ENCODE measurements at places on chromosomes 5 and 9.

GRCh38 chr9:87372356-87372851 is 125.3 kb upstream of the DAPK1 start:
- DNase-seq, result no peak

DNA sequence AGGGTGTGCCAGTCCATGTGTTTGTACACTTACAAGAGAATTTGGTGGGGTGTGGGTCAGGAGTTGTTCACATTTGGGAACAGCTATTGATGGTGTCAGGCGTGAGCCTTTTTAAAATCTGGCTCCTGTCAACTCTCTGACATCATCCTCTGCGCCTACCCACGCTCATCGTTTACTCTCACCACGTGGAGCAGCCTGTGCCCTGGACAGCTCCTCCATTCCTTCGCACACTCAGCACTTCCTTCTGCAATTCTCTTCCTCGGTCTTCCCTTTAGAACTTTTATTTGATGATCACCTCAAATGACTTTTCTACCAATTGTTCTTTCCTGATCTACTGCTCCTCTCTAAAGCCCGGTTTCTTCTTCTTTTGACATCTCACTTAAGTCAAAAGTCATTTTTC is 42.1 kb upstream of the GNAQ start:
- DNase-seq, result no peak

DNA sequence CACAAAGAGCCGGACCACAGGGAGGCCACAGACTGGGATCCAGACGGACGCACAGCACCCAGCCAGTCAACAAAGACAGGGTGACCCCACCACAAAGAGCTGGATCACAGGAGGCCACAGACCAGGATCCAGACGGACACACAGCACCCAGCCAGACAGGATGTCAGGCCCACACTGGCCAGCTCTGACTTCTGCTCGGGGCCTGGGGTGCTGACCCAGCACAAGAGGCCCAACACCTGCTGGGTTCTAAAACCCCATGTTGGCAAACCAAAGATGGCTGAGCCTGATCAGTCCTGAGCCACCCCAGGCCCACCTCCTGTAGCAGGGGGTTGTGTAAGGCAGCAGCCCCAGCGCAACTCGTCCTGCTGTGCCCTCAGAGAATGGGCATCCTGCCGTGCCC is 5.2 kb upstream of the DPH7 start:
- no peak for DNase-seq

DNA sequence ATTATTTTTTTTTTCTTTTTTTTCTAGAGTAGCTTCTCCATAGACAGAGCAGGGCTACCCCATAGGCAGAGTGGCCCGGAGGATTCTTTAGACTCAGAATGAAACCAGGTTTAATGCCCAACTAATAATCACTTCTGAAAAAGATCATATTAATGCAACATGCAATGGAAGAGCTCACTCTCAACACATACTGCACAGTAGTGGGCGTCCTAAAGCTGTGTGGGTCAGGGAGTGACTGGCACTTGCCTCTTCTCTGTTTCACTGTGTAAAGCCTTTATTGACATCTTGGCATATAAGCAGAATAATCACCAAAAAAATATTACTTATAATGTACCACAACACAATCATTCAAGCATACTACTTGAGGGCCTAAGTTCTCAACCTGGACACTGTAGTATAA is 11.1 kb downstream of the PWWP2A start:
- no peak for DNase-seq

- DNase-seq, result no peak
Measured at GRCh38 chr5:143161885-143162540, 241.5 kb downstream of the NR3C1 start.

GRCh38 chr9:97638666-97639065 is 5.0 kb downstream of the NCBP1 start:
- DNase-seq, result no peak

DNA sequence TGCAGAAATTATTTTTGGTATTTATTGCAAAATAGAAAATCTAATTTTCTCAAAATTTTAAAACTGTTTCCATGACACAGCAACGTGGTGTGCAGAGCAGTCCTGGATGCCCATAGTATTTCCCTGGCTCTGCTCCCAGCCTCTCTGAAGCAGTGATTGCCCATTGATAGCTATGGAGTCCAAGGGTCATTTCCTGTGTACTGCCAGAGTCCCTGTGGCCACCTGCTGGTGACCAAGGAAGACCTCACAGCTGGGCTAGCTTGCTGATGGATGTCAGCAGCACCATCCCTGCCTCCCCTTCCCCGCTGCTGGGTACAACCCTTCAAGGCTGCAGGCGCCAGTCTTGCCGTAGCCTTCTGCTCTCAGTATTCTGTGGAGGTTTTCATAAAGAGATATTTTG is 184.1 kb downstream of the DIRAS2 start:
- peak; percentile 51 for DNase-seq

- DNase-seq, result no peak
Measured at GRCh38 chr5:16970826-16971225, 34.7 kb upstream of the MYO10 start.

- no peak for DNase-seq
Measured at GRCh38 chr9:16029046-16029615, 476.3 kb downstream of the CCDC171 start.

- DNase-seq, result no peak
Measured at GRCh38 chr9:94672811-94673487, 33.6 kb upstream of the FBP1 start.

- no peak for DNase-seq
Measured at GRCh38 chr9:126844085-126844484, 16.4 kb upstream of the ZBTB34 start.

DNA sequence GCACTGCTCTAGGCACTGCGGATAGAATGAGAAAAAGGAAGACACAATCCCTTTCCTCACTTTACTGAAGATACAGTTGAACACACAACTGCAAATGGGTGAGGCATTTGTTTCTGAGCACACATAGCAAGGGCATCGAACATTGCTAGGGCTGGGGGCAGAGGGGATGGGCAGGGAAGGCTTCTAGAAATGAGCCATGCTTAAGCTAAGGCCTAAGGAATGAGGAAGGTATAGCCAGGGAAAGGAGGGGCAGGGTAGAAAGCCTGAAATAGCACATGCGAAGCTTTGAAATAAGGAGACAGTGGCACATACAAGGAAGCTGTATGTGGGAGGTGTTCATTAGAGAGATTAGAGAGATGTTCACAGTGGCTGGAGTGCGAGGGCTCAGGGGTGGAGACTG is 92.7 kb downstream of the KIF4B start:
- DNase-seq, result no peak

GRCh38 chr5:141855265-141856036 is 22.8 kb downstream of the PCDH1 start:
- peak; percentile 27 for DNase-seq

- no peak for DNase-seq
Measured at GRCh38 chr5:88979244-88979643, 96.3 kb upstream of the MEF2C start.

DNA sequence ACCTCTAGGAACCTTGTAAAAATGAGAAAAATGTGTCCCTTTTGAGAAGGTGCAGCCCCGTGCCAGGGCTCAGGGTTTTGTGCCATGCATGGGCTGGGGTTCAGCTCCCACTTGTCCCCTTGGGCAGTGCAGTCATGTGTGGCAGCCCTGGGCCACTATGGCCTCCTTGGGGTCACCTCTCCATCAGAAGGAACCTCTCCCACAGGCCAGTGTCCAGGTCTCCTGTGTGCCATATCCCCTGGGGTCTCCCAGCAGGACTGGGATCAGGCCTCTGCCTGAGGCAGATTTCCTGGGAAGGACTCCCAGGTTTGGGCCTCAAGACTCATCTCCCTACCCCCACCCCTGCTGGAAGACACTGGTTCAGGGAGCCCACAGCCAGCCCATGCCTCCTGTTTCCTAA is 189.1 kb downstream of the PAX5 start:
- no peak for DNase-seq

- DNase-seq, result no peak
Measured at GRCh38 chr5:54009828-54010227, 300.5 kb downstream of the ARL15 start.

GRCh38 chr5:1466631-1467265 is 21.5 kb upstream of the SLC6A3 start:
- no peak for DNase-seq

GRCh38 chr9:2199999-2200796 is 185.1 kb downstream of the SMARCA2 start:
- no peak for DNase-seq

DNA sequence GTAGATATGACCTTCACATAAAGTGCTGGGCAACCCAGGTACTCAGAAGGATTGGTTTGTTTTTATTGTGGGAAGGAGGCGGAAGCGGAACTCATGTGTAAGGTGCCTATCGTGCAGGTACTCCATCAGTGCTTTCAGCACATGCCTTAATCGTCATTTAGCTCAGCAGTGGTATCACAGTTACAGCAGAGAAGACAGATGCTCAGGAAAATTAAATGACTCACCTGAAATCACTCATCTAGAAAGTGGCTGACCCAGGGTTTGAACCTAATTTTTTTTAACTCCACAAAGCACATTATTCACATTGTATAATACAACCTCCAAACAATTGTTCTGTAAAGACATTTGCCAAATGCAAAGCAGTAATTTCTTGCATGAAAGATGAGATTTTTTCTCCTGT is 2.2 kb downstream of the C5orf46 start:
- DNase-seq, result no peak

DNA sequence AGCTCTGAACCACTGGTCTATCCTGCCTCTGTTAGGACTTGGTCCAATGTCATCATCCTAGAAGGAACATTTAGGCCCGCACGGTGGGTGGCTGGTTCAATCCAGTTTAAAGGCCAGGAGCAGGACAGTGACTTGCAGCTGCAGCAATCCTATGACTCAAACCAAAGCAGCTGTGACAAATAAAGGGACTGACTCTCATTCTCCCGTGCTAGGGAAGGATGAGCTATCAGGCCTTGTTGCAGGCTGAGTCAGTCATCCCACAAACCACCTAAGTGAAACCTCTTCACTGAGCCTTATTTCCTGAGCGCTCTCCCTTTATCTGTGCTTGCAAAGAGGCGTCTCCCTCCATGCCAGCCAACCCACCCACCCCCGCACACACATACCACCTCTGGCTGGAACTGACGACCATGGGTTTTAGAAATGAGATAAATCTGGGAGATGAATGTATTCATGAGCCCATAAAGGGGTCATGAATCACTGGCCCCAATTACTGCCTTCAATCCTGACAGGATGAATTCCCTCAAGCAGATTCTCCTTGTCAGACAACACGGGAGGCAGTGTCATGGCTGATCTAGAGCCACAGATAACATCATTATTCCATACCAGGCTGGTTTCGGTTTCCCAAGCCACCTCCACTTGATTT is 93.4 kb downstream of the KCNIP1 start:
- no peak for DNase-seq

DNA sequence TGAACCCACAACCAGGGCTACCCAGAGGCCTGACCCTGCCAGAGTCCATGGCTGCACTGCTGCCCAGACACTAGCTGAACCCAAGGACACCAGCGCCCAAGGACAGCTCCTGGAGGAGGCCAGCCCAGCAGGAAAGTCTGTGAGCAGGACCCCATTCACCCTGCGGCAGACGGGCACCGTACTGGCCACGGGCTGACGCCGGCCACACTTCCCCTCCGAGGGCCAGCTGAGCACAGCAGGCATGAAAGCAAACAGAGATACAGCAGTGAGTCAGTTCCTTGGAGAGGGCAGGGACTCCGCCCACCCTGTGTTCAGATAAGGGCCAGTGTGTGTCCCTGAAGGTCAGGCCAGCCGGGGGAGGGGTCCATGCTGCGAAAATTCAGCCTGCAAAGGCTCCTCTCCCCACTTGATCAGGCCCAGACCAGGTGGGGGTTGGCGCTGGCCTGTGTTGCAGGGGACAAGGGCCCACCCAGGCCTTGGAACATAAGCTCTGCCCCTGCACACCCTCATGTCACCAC is 3.2 kb downstream of the RNF208 start:
- no peak for DNase-seq

DNA sequence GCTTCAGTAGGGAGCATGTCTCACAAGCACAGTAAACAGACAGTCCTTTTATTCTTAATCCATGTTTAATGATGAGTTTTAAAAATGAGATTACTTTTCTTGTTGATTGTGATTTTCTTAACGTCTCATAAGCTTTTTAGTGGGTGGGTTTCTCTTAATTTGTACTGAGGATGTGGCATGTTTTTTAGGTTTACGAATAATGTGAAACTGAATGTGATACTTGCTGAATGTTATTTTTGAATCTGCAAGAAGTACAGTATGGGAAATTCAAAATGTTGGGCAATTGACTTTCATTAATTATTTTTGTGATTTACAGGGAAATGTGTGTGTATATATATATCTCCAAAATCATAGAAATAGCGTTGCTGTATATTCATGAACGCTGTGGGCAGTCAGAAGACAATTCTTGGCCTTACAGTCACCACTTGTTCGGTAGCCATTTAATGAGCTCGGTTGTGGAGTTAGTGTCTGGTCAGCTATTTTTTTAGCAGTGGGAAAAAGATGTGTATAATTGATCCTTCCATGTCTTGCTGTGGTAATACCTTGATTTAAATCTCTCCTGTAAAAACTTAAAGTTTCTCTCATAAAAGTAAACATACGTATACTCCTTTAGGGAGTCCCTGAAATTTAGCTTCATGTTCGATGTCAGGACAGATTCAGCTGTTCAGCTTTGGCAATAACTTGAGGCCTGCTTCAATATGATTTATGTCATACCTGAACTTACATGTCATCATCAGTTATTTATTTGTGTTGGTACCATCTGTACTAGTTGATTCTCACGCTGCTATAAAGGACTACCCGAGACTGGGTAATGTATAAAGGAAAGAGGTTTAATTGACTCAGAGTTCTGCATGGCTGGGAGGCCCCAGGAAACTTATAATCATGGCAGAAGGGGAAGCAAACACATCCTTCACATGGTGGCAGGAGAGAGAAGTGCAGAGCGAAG is 15.0 kb downstream of the ICE1 start:
- no peak for DNase-seq

GRCh38 chr5:173851595-173852243 is 36.4 kb upstream of the CPEB4 start:
- no peak for DNase-seq

DNA sequence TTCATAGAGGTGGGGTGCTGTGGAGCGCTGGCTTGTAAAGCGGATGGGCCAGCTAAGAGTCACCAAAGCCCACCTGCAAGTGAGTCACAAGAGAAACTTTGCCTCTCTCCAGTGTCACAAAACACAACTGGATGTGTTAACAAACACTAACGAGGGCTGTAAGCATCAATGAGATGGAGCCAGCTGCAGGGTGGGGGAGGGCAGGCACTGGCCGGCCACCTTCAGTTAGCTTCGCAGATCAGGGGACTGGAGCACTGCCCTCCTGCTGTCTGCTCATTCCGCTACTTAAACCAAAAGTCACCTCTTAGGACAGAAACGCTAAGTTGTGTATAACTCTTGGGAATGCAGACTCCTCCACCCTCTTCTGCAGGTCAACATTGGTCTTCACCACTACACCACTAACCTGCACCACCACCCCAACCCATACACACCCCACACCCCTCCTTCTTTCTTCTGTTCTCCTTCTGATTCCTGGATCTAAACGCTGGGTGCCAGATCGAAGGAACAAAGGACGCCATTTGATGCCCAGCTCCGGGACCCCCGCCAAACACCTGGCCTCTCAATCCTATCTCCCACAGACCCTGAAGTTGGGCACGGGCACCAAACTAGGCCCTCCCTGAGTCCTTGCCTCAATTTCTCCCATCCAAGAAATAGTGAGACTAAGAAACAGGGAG is 2.1 kb downstream of the ARSI start:
- DNase-seq, result no peak

Data from SHP77 (cell line).